Uterine smooth muscle cell (primary cell): ENCODE measurements at places on chromosomes 3 and 15. TPM values are rescaled to one million over a fixed set of nuclear protein-coding genes. Genes with fewer than 3 reads are reported as not detected.

Gene UBA7
- 32.4 and 52.2 TPM in 2 replicates for total RNA-seq

Gene CLDN1
- 0.25 and 0.55 TPM in 2 replicates for total RNA-seq

Gene ATP10A
- 0.66 and 2.9 TPM in 2 replicates for total RNA-seq

Gene C3orf20
- not detected in 2 replicates for total RNA-seq

Gene BNC1
- total RNA-seq, result 10.0 and 11.3 TPM in 2 replicates

Gene CFAP100
- total RNA-seq, result not detected in 2 replicates

Gene GUCA1C
- total RNA-seq, result not detected in 2 replicates

Gene CDHR4
- total RNA-seq, result 0.12 TPM in 1 of 2 replicates, not detected in the other

Gene KLHL40
- total RNA-seq, result not detected in 2 replicates

Gene FBXL2
- 19.4 and 29.0 TPM in 2 replicates for total RNA-seq

Gene NANOGP8
- not detected in 2 replicates for total RNA-seq
